ENCODE measurements at places on chromosomes 2 and 18. TPM values are rescaled to one million over a fixed set of nuclear protein-coding genes. Genes with fewer than 3 reads are reported as not detected.
A peak's percentile ranks its signal among the peaks of the same experiment; 100 is the strongest.

- H3K36me3 ChIP-seq, result no peaks in the 10 kb centered on the region
- peak; percentile 96 for DNase-seq
- H3K4me1 ChIP-seq, result peaks cover 10% of the 10 kb centered on the region
- no peaks in the 10 kb centered on the region for H3K27me3 ChIP-seq
- H3K4me3 ChIP-seq, result peak within 1 kb of the TSS; percentile 82
These were observed at the start of gene FHOD3 for GRCh38 chr18:36297417-36298125. Gene FHOD3, plus strand, starts transcription at chr18:36297713. Its CDS starts 123 bp downstream, at chr18:36297836.

DNA sequence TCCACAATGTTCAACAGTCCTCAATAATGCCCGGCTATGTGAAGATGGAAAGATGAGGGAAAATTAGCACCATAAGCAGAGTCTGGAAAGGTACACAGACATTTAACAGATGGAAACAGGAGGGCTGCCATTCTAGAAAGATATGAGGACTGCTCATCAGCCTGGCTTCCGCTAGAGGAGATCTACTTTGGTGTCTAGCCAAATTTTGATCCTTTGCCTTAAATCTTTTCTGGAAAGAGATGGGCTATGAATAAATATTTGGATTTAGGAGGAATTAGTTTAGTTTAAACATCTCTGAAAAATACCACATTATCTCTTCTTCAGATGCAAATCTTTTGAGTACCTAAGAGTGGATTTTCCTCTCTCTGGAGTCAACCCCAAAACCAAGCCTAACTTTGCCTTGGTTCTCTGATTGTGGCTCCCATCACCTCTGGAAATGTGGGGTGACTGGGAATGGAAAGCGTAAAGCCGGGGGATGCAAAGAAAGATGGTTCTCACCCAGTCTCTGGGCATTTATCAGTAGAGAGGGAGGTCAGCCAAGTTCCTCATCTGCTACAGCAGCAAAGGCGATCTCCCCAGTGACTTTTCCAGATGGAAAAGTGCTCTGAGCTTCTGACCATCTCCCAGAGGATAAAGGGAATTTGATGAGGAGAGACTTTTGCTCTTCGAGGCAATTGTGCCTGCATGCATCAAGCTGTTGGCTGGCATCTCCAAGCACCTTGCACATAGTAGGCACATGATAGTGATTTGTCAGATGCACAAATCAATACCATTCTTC is 410.6 kb downstream of the ZNF521 start:
- DNase-seq, result no peak
- no peaks in the 10 kb centered on the region for H3K27me3 ChIP-seq
- no peak overlapping the region for H3K4me3 ChIP-seq

GRCh38 chr2:131032393-131032836 is 60.8 kb downstream of the FAM168B start:
- peaks cover 4% of the 10 kb centered on the region for H3K27me3 ChIP-seq
- H3K36me3 ChIP-seq, result no peaks in the 10 kb centered on the region
- no peak overlapping the region for H3K27ac ChIP-seq

GRCh38 chr2:177332026-177332991 is 60.3 kb upstream of the AGPS start:
- no peaks in the 10 kb centered on the region for H3K27me3 ChIP-seq
- DNase-seq, result peak; percentile 23
- H3K27ac ChIP-seq, result peak overlapping the region; percentile 34
- H3K36me3 ChIP-seq, result no peaks in the 10 kb centered on the region

GRCh38 chr2:59713577-59713976 is 839.9 kb downstream of the BCL11A start:
- no peak overlapping the region for H3K4me3 ChIP-seq
- no peaks in the 10 kb centered on the region for H3K36me3 ChIP-seq
- no peak overlapping the region for H3K27ac ChIP-seq
- no peaks in the 10 kb centered on the region for H3K4me1 ChIP-seq

- H3K27ac ChIP-seq, result no peak overlapping the region
- peaks cover 59% of the 10 kb centered on the region for H3K36me3 ChIP-seq
- no peaks in the 10 kb centered on the region for H3K27me3 ChIP-seq
These were observed 26.3 kb upstream of the MOCOS start for GRCh38 chr18:36160959-36161371.

- no peak overlapping the region for H3K4me3 ChIP-seq
- H3K27me3 ChIP-seq, result no peaks in the 10 kb centered on the region
- H3K27ac ChIP-seq, result no peak overlapping the region
- DNase-seq, result no peak
- H3K4me1 ChIP-seq, result peaks cover 8% of the 10 kb centered on the region
These were observed 50.3 kb downstream of the SH2D6 start for GRCh38 chr2:85468704-85469349.

GRCh38 chr2:231392431-231393148 is 2.9 kb upstream of the B3GNT7 start:
- peak; percentile 81 for DNase-seq
- peaks cover 31% of the 10 kb centered on the region for H3K27me3 ChIP-seq
- H3K36me3 ChIP-seq, result no peaks in the 10 kb centered on the region
- no peak overlapping the region for H3K4me3 ChIP-seq
- no peak overlapping the region for H3K27ac ChIP-seq
- H3K4me1 ChIP-seq, result peaks cover 5% of the 10 kb centered on the region

DNA sequence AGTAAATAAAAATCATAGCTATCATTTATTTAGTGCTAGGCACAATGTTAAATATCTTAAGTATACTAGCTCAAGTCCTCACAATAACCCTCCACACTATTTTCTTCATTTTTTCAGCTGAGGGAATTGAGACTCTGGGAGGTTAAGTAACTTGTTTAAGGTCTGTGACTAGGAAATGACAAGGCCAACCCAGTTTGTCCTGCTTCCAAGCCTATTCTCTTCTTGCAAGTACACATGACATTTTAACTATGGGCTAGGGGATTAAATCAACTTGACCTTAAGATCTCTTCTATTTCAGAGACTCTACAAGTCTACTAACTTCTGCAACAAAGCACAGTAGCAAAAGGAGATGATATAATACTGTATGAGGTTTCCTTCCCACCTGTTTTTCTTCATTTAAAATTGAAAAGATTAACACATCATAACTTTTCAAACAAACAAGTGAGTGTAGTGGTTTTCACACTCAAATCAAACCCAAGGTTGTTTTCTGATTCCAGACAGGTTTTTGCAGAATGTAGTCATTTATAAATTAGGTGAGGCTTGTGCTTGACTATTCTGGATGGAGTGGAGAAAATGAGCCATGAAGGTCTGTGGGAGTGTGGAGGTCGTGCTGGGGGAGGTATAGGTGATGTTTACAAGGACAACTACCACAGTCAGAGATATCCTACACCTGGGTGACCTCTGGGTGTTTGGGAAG is 57.0 kb downstream of the CD28 start:
- H3K27me3 ChIP-seq, result no peaks in the 10 kb centered on the region
- no peak overlapping the region for H3K27ac ChIP-seq
- H3K4me1 ChIP-seq, result peaks cover 34% of the 10 kb centered on the region
- no peak overlapping the region for H3K4me3 ChIP-seq

GRCh38 chr2:66696374-66696773 is 261.4 kb downstream of the MEIS1 start:
- no peak overlapping the region for H3K4me3 ChIP-seq
- no peak for DNase-seq
- H3K27ac ChIP-seq, result no peak overlapping the region
- no peaks in the 10 kb centered on the region for H3K4me1 ChIP-seq
- H3K36me3 ChIP-seq, result no peaks in the 10 kb centered on the region
- H3K27me3 ChIP-seq, result no peaks in the 10 kb centered on the region

- no peak for DNase-seq
- H3K27ac ChIP-seq, result no peak overlapping the region
- no peaks in the 10 kb centered on the region for H3K36me3 ChIP-seq
- H3K4me1 ChIP-seq, result no peaks in the 10 kb centered on the region
These were observed 239.5 kb downstream of the L3MBTL4 start for GRCh38 chr18:6174983-6175745.

DNA sequence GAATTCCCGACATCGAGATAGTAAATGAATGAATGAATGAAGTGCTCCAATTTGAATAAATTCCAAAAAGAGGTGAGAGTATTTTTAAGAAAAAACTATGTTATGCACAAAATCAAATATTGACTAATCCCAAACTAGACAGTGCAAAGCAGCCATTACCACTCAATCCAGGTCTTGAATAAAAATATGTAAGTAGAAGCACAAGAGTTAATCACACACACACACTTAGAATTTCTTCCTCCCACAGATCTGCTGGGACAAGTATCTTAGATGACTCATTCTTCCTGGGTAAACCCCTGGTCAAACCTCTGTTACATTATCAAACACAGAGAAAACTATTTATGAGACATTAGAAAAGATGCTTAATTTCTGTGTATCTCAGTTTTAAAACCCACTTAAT is 102.0 kb downstream of the PLA2R1 start:
- H3K27ac ChIP-seq, result peak overlapping the region; percentile 51
- no peaks in the 10 kb centered on the region for H3K36me3 ChIP-seq
- peak; percentile 72 for DNase-seq

DNA sequence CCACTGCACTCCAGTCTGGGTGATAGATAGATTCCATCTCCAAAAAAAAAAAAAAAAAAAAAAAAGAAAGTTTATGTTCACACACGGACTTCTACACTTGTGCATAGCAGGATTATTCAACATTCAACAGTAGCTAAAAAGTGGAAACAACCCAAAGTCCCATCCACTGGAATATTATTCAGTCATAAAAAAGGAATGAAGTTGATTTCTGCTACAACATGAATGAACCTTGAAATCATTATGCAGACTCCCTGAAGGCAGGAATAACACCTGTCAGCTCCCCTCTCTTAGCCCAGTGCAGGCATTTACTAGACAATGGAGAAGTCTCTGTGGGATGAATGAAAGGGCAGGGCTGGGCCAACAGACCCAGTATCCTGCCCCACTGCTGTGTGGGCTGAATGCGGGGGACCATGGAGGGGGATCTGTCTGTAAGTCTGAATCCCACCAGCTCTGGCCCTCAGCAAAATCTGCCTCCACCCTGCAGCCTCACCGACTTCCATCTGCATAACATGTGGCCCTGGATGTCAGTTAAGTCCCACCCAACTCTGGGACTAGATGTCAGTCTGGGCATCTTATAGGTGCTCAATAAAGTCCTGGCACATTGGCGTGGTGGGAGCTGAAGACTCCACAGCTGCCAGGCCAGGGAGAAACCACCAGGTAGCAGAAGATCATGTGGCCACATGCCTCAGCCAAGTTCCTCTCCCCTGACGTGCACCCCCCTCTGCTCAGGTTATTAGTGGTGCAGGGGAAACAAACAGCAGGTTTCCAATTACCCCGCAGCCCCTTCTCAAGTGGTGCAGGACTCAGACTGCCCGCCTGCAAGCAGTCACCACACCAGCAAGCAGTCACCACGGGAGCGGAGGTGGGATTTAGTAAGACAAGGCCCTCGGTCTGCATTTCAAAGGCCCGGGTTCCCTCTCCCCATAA is 8.9 kb downstream of the ZFP36L2 start:
- H3K4me3 ChIP-seq, result no peak overlapping the region
- H3K36me3 ChIP-seq, result peaks cover 2% of the 10 kb centered on the region
- peak overlapping the region; percentile 68 for H3K27ac ChIP-seq
- H3K27me3 ChIP-seq, result no peaks in the 10 kb centered on the region
- DNase-seq, result peak; percentile 61
- H3K4me1 ChIP-seq, result peaks cover 46% of the 10 kb centered on the region

- no peak for DNase-seq
- H3K4me3 ChIP-seq, result no peak overlapping the region
- H3K36me3 ChIP-seq, result no peaks in the 10 kb centered on the region
- H3K27ac ChIP-seq, result no peak overlapping the region
- H3K27me3 ChIP-seq, result no peaks in the 10 kb centered on the region
These were observed 90.2 kb downstream of the NCK2 start for GRCh38 chr2:105834931-105835330.

- H3K27ac ChIP-seq, result no peak overlapping the region
- H3K36me3 ChIP-seq, result no peaks in the 10 kb centered on the region
- no peak for DNase-seq
- peaks cover 7% of the 10 kb centered on the region for H3K4me1 ChIP-seq
- no peaks in the 10 kb centered on the region for H3K27me3 ChIP-seq
These were observed 51.7 kb downstream of the RBKS start for GRCh38 chr2:27838502-27838901.

GRCh38 chr2:203806761-203807160 is 60.8 kb upstream of the CTLA4 start:
- peak overlapping the region; percentile 100 for H3K27ac ChIP-seq
- no peaks in the 10 kb centered on the region for H3K36me3 ChIP-seq
- peaks cover 85% of the 10 kb centered on the region for H3K4me1 ChIP-seq
- no peaks in the 10 kb centered on the region for H3K27me3 ChIP-seq

ANKRD36B gene
- 49.9 TPM for total RNA-seq

EFEMP1 gene
- 1,564 TPM for total RNA-seq

GATA6 gene
- 10.9 TPM for total RNA-seq

Measured in osteoblast (primary cell).